ENCODE measurements at places on chromosomes 6 and 20. TPM values are rescaled to one million over a fixed set of nuclear protein-coding genes. Genes with fewer than 3 reads are reported as not detected.

- H3K4me3 ChIP-seq, result no peak overlapping the region
- H3K27ac ChIP-seq, result no peak overlapping the region
- H3K36me3 ChIP-seq, result peaks cover 5% of the 10 kb centered on the region
- H3K4me1 ChIP-seq, result no peaks in the 10 kb centered on the region
These were observed 48.6 kb downstream of the UQCC1 start for GRCh38 chr20:35363190-35363589.

DNA sequence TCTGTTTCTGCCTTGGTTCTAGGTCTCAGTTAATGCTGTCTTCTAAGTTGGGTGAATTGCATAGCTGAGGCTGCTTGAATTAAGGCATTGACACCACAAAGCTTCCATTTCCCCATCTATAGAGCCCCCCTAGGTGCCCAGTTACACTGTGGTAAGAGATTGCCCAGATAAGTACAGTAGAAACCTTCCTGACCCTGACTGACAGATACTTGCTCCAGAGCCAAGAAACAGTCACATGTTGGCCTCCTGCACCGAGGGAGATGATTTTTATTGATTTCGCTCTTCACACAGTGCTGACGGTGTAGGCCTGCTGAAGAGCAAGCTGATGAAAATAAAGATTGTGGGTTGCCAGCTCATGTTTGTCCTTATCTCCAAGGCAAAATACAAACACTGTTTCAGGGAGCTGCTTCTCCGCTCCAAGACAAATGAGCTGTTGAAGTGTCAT is 67.9 kb downstream of the TRMT11 start:
- no peaks in the 10 kb centered on the region for H3K36me3 ChIP-seq
- no peaks in the 10 kb centered on the region for H3K27me3 ChIP-seq
- no peaks in the 10 kb centered on the region for H3K4me1 ChIP-seq
- H3K27ac ChIP-seq, result no peak overlapping the region
- no peak for DNase-seq
- H3K4me3 ChIP-seq, result no peak overlapping the region

DNA sequence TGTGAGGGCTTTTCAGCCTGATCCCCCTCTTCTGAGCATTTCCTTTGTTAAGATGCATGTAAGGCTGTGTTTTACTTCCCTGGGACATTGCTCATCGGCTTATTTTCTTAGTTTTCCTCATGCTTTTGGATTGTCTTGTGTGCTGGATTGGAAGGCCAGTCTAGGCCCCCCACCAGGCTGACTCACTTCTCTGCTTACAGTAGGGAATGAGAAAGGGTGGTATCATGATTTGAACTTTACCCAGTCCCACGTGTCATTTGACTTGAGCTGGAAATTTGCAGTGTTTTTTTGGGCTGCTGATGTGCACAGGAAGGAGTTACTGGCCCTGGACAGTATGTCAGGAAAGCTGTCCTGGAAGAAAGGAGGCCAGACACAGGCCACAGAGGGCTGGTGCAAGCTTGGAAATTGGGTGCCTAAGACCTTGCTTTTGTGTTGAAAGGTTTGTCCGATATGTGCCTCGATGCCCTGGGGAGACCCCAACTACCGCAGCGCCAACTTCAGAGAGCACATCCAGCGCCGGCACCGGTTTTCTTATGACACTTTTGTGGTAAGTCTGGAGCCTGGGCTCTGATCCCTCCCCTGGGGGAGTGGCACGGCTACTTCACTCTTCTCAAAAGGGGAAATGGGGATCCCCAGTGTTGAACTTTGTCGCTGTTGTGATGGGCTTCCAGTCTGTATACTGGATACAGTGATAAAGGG is 12.8 kb downstream of the RNF114 start:
- no peak for DNase-seq
- H3K4me1 ChIP-seq, result no peaks in the 10 kb centered on the region
- H3K4me3 ChIP-seq, result no peak overlapping the region

DNA sequence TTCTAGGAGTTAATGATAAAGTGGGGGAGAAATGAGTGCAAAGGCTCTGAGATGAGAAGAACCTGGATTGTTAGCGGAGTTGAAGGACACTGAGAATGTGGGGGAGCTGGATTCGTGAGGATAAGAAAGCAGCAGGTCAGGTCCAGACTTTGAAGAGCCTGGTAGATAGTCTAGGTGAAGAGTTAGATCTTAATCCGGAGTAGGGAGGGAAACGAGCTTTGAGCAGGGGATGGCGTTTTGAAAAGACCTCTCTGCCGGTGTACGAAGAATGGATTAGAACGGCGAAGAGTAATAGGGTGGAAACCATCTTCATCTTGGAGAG is 487 bp upstream of the PHF20 start:
- peak overlapping the region; percentile 30 for H3K4me3 ChIP-seq

GRCh38 chr20:16752901-16753300 is 4.7 kb downstream of the OTOR start:
- H3K27ac ChIP-seq, result no peak overlapping the region
- H3K4me1 ChIP-seq, result no peaks in the 10 kb centered on the region
- H3K4me3 ChIP-seq, result no peak overlapping the region
- no peaks in the 10 kb centered on the region for H3K36me3 ChIP-seq
- no peak for DNase-seq

- H3K4me1 ChIP-seq, result no peaks in the 10 kb centered on the region
- H3K36me3 ChIP-seq, result no peaks in the 10 kb centered on the region
These were observed 57.8 kb upstream of the NELFCD start for GRCh38 chr20:58923117-58923712.

DNA sequence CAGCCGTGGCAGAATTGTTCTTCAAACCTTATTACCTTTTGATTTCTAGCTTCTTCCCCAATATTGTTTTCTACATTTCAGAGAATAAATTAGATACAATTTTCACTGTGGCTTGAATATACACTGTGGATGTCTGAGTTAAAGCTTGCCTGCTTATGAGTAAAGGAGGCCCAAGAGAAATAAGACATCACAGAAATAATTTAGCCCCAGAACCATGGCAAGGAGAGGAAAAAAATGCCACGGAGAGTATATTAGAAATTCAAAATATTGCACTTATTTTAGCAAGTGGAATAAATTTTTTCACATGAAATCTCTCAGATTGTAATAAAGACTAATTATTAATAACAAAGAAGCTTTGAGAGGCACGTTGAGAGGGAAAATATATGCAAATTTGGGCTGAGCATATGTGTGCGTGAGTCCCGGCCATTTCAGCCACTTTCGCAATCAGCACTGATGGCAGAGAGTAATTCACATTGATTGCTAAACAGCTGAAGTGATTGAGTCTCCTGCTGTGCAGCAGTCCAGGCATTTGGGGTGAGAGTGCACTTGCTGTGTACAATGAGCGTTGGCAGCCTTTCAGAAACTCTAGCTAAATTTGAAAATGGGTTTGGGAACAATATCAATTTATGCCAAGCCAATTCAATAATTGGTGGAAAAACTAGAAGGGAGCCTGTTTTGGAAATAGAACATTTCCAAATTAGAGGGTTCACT is 596.0 kb downstream of the EPM2A start:
- H3K27me3 ChIP-seq, result no peaks in the 10 kb centered on the region
- no peaks in the 10 kb centered on the region for H3K36me3 ChIP-seq
- DNase-seq, result no peak
- H3K4me3 ChIP-seq, result no peak overlapping the region
- H3K4me1 ChIP-seq, result no peaks in the 10 kb centered on the region

GRCh38 chr6:144315981-144316861 is 31.1 kb downstream of the UTRN start:
- no peak for DNase-seq
- H3K27me3 ChIP-seq, result no peaks in the 10 kb centered on the region
- no peaks in the 10 kb centered on the region for H3K36me3 ChIP-seq
- no peak overlapping the region for H3K4me3 ChIP-seq

DNA sequence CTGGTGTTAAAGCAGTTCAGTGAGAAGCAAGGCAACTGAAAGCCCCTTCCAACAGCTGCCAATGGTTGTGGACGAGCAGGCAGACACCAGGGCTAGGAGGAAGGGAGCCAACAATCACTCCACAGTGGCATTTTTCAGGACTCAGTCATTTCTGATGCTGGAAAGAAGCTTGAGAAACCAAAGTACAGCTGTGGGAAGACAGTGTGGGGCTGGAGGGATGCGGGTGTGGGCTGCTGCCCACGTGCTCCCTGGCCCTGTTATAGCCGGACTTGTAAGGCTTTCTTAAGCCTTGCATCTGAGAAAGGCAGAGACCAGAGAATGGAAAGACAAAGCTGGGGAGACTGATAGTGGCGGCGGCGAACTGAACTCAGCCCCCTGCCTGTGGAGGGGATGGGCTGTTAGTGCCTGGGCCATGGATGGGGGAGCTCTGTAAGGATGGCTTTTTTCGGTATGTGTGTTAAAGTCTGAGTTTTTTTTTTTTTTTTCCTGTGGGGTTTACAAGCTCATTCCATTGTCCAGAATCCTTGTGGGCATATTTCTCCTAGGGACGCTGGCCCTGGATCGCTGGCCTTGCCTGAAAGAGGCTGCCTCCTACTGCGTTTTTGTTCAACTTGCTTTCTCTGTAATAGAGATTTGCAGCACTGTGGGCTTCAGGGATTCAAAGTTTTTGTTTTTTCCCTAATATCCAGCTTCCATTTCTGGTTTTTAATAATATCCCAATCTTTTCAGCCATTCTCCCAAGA is 91.7 kb downstream of the GJA10 start:
- no peak overlapping the region for H3K4me3 ChIP-seq
- no peaks in the 10 kb centered on the region for H3K27me3 ChIP-seq
- DNase-seq, result no peak
- no peaks in the 10 kb centered on the region for H3K4me1 ChIP-seq

DNA sequence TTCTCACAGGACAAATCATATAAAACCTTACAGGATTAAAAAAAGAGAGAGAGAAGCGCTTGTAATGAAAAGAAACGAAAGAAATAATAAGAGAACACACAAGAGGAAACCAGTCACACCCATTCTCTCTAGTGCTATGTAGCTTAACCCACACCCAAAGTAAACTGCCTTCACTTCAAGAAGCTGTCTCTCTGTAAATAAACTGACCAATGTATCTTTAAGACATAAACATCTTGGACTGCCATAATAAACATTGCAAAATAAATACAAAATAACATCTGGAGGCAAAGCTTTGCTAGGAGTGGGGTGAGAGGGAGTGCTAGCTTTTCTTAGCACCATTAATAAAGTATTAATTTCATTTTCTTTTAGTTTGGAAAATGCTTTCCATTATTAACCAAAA is 61.6 kb upstream of the RNF146 start:
- H3K36me3 ChIP-seq, result no peaks in the 10 kb centered on the region
- H3K27ac ChIP-seq, result no peak overlapping the region
- DNase-seq, result no peak
- H3K4me3 ChIP-seq, result no peak overlapping the region
- no peaks in the 10 kb centered on the region for H3K27me3 ChIP-seq
- no peaks in the 10 kb centered on the region for H3K4me1 ChIP-seq

GRCh38 chr20:50190251-50191064 is at the start of gene CEBPB:
CEBPB (plus strand) TSS chr20:50190830; CDS start chr20:50191034, 204 bp downstream.
- H3K27me3 ChIP-seq, result no peaks in the 10 kb centered on the region
- peaks cover 11% of the 10 kb centered on the region for H3K4me1 ChIP-seq
- peak within 1 kb of the TSS; percentile 77 for H3K27ac ChIP-seq
- peak within 1 kb of the TSS; percentile 79 for H3K4me3 ChIP-seq
- peak; percentile 82 for DNase-seq

GRCh38 chr6:91483415-91484105 is 896.7 kb upstream of the MAP3K7 start:
- no peaks in the 10 kb centered on the region for H3K4me1 ChIP-seq
- H3K4me3 ChIP-seq, result no peak overlapping the region
- H3K36me3 ChIP-seq, result no peaks in the 10 kb centered on the region
- no peak overlapping the region for H3K27ac ChIP-seq
- no peak for DNase-seq
- H3K27me3 ChIP-seq, result no peaks in the 10 kb centered on the region

DNA sequence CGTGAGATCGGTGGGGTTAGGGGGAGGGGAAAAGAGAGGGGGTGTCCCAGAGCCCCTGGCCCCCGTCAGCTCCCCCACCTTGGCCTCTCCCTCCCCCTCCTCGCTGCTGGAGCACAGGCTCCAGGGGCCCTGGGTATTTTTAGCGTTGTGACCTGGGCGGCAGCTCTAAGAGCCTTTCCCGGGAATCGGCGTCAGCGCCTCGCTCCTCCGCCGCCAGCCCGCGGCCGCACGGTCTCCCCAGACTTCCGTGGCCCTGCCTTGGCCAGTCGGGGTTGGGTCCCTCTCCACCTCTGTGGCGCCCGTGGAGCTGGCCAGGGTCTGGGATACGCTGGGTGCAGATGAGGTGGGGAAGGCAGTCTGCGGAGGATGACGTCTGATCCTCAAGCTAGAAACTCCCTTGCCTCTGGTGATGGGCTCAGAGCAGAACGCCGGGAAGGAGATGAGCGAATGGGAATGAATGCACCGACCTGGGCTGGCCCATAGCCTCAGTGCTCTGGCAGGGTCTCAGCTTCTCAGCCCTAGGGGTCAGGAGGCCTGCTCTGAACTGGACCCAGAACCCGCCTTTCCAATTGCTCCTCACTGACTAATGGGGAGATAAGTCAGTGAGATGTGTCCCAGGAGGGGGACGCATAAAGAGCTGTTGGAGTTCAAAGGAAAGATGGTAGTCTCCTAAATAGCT is 883 bp upstream of the DBNDD2 start:
- no peaks in the 10 kb centered on the region for H3K27me3 ChIP-seq
- no peaks in the 10 kb centered on the region for H3K4me1 ChIP-seq
- peaks cover 1% of the 10 kb centered on the region for H3K36me3 ChIP-seq
- peak overlapping the region; percentile 74 for H3K27ac ChIP-seq
- DNase-seq, result peak; percentile 40

- no peak for DNase-seq
- H3K27ac ChIP-seq, result no peak overlapping the region
These were observed 182.5 kb downstream of the OTOR start for GRCh38 chr20:16930656-16931055.

DNA sequence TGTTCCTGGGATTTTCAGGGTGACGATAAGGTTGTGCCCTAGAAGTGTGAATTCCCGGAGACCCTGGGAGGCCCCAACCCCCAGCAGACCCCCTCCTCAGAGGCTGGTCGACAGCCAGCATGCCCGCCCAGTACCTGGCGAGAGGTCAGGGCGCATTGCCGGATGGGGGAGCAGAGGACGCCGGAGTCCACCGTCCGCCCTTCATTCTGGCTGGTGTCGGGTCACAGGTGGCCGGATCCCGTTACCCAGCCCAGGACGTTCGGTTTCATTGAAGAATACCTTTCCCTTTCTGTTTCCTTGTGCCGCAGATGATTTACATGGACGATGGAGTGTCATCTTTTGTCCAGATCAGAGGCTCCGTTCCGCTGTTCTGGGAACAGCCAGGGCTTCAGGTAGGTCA is 61.3 kb downstream of the SYNJ2 start:
- no peak overlapping the region for H3K4me3 ChIP-seq
- H3K27me3 ChIP-seq, result no peaks in the 10 kb centered on the region
- peaks cover 36% of the 10 kb centered on the region for H3K36me3 ChIP-seq
- no peak overlapping the region for H3K27ac ChIP-seq
- no peak for DNase-seq

- no peak overlapping the region for H3K27ac ChIP-seq
- H3K4me1 ChIP-seq, result peaks cover 7% of the 10 kb centered on the region
- H3K27me3 ChIP-seq, result no peaks in the 10 kb centered on the region
- no peaks in the 10 kb centered on the region for H3K36me3 ChIP-seq
- DNase-seq, result no peak
These were observed 260.1 kb upstream of the TAB2 start for GRCh38 chr6:149057464-149057840.

GRCh38 chr20:49858076-49858585 is 45.5 kb downstream of the SLC9A8 start:
- no peak overlapping the region for H3K27ac ChIP-seq
- H3K36me3 ChIP-seq, result peaks cover 56% of the 10 kb centered on the region
- DNase-seq, result no peak
- H3K4me3 ChIP-seq, result no peak overlapping the region
- no peaks in the 10 kb centered on the region for H3K4me1 ChIP-seq

Gene EBF4
- total RNA-seq, result 7.8 TPM

Gene SLC12A5
- not detected for total RNA-seq

Gene EYS
- total RNA-seq, result not detected

Gene THEMIS
- 60.6 TPM for total RNA-seq

Gene ECT2L
- total RNA-seq, result 0.13 TPM

Gene BPIFB2
- total RNA-seq, result not detected

Gene PRL
- not detected for total RNA-seq

Gene CDH26
- 5.8 TPM for total RNA-seq

Gene CCDC167
- 58.5 TPM for total RNA-seq

Gene VGLL2
- total RNA-seq, result not detected

Gene SIGLEC1
- total RNA-seq, result 1.3 TPM

Gene CST2
- not detected for total RNA-seq

All from naive thymus-derived CD4-positive, alpha-beta T cell (primary cell).